Effector memory CD8-positive, alpha-beta T cell (primary cell): ENCODE measurements at places on chromosomes 12 and 14.

DNA sequence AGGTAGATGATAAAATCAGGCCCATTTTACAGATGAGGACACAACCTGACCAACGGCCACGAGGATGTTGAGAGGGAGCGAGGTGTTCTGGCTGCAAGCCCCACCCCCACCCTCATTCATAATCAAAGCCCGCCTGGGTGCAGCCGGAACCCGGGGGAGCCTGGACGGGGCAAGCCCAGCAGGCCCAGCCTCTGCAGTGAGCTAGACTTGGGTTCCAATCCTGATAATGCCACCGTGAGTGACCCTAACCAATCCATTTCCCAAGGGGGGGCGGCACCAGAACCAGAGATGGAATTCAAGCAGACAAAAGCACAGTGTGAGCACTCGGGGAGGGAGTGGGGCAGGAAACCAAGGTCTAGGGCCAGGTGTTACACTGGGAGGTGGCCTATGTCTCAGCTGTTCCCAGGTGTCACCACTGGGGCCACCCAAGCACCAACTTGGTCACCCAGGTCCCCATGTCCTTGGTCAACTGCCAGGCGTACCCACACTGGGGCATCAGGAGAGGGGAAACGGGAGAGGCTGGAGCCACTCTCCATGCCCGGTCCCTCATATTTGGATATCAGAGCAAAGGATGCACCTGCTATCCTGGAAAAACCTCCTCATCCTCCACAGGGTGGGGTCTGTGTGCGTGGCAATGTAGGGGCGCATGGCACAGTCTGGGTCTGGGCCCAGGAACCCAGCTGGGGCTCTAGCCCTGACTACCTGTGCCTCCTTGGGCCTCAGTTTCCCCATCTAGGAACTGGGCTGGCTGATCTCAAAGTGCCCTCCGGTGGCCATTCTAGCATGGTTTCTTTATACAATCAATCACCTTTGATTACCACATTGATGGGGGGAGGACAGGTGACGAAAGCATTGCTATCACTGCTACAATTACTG lies 58.4 kb downstream of the FAM222A start:
- DNase-seq, result no peak

DNA sequence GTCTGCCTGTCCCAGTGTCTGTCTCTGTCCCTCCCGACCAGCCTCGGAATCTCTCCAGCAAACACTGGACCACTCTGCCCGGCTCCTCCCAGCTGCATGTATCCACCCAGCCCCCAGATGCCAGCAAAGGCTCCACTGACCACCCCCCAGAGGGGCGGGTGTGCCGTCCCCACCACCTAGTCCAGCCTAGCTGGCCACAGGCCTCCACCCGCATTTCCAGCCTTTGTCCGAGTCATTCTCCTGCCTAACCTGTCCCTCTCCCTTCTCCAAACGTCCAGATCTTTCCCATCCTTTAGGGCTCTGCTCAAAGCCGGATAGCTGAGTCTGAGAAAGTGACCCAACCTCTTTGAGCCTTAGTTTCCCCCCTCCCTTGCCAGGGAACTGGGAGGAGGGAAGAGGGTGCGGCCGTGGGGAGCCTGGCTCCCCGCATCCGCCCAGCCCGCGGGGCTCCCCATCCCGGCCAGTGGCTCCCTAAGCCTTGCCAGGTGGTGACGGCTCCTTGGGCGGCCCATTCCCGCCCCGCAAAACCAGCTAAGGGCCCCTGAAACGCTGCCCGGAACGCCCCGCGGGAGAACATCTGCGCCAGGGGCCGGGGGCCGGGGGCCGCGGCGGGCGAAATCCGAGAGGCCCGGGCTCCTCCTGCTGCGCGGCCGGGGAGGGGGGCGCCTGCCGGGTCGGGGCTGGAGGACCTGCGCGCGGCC lies 34.6 kb upstream of the ANKRD9 start:
- no peak for DNase-seq

DNA sequence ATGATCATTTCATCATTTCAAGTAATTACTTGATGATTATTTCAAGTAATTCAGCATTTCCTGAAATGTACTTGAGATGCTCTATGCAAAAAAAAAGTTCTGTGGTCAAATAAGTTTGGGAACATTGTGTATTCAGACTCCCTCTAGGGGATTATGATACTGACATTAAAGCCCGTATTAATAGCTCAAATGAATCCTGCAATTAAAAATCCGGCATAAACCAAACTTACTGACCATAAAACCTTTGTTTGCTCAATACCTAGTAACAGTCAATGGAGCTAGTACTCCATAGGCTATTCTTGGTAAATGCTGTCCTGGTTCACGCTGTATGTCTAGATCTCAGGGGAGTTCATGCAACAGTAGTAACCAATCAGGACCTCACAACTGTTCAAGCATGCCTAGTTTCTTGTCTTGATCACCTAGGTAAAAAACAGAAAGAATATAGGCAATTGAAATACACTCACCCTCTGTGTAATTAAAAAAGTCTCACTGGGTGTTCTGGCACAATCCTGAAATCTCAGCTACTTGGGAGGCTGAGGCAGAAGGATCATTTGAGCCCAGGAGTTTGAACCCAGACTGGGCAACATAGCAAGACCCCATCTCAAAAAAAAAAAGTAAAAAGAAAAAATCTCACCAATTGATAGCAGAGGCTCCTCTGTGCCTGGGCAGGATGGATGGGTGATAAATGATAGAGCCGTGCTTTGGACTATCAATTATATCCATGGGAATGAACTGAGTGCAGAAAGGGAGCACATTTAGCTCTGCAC lies 14.1 kb downstream of the ALDH1L2 start:
- no peak for DNase-seq

DNA sequence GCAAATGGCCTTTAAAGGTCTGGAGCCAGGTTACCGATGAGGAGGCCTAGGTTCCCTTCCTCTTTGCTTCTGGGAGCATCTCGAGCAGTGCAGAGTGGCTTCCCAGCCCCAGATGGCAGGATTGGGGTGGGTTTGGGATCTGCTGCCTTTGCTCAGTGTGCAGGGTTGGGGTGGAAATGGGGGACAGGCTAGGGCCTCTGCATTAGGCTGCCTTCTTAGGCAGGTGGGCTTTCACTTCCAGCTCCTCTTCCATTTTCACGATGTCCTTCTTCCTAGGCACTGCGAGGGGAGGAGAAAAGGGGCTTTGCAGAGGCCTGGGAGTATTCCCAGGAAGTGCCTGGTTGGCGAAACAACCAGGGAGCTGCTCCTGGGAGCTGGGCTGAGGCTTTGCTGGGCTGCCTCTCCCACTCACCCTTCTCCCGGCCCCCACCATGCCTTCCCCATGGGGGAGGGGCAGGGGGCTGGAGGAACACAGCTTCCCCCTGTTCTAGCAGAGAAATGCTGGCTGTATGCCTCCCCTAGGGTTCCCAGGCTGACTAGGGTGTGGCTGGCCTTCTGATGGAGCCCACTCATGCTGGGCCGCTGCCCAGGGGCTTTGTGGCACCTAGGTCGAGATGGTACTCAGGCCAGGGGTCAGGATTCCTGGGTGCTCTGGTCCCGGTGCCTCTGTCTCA lies 2.4 kb downstream of the NR4A1 start:
- no peak for DNase-seq

DNA sequence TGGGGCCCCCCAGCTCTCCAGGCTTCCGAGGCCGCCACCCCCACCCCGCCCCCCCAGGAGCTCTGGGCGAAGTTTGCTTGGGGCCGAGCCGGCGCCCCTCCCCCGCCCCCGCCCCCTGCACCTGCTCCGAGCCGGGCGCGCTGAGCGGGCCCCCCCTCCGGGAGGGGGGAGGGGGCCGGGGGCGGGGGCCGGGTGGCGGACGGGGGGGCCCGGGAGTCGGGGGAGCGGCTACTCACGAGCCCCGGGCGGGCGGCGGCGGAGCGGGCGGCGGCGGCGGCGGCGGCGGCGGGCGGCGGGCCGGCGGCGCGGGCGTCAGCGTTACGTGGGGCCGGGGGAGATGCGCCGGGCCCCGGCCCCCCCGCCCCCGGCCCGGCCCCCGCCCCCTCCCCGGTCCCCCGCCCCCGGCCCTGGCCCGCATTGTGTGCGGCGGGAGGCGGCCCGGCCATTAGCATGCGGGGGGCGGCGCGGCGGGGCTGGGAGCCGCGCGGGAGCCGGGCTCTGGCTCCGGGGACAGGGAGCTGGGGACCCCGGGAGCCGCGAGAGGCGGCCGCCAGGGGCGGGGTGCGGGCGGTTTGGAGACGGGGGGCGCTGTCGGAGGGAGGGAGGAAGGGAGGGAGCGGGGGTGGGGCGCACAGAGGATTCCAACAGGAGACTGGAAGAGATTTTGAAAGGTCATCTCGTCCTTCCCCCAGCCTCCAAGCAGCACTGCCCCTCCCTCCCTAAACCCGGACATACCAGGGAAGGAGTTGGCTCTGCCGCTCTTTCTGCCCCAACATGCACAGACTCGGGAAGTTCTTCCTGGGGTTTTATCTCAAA lies at the start of gene ZNF219:
TSS of gene ZNF219 (minus strand) at position 580 of the 816 bp plus-strand sequence. CDS start 5,064 bp downstream, outside the sequence.
- no peak for DNase-seq

DNA sequence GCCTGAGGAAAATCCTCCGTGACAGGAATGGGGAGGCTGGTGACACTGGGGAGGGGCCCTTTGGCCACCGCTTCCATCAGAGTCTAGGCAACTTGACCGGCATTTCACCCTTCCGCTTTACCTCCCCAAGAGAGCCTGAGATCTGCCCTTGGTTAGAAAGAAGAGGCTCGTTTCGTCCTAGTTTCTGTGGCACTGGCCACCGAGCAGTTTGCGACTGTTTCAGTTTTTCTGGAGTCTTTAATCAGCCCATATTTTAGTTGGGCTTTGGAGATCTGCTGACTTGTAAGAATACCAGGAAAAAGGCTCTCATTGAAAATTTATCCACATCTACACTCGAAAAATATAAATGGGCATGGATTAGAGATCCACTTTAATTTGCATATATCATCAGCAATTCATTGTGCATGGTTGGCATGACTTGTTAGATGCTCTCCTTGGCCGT lies 414 bp upstream of the ANKS1B start:
- no peak for DNase-seq

DNA sequence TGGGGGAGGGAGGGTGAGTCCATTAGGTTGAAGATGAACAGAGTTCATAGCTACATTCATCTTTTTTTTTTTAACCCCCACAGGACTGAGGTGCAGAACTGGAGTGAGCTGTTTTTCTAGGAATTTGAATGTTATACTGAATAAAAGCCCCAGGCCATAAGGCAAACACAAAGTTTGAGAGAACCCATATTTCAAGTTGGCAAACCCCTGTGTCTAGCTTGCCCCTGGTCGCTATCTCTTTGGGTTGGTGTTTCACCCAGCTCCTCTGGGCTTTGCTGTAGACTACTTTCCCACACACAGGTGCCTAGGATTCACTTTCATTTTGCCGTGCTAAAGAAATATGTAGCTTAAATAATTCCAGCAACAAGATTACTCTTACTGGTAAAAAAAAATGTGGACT lies 5.2 kb upstream of the LMO3 start:
- no peak for DNase-seq

- DNase-seq, result no peak
Measured at GRCh38 chr12:103791350-103791920, 49.6 kb downstream of the NT5DC3 start.

DNA sequence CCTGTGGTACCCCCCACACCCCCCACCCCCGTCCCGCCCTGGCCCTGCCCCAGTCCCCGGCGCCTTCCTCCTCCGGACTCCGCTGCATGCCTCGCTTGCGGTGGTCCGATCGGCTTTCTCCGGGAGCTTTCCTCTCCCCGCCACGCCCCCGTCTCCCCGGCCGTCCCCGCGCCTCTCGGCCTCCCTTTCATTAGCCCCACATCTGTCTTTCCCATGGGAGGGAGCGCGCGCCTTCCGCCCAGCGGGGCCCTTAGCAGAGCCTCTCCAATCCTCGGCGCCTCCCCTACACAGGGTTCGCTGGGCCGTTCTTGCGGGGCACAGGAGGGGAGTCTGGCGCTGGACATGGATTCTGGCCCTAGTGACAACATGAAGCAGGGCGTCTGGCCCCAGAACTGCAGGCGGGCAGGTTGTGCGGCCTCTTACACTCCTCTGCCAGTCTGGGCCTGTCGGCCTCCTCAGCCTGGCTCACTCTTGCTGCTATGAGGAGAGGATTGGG lies 1.5 kb upstream of the EFS start:
- no peak for DNase-seq

DNA sequence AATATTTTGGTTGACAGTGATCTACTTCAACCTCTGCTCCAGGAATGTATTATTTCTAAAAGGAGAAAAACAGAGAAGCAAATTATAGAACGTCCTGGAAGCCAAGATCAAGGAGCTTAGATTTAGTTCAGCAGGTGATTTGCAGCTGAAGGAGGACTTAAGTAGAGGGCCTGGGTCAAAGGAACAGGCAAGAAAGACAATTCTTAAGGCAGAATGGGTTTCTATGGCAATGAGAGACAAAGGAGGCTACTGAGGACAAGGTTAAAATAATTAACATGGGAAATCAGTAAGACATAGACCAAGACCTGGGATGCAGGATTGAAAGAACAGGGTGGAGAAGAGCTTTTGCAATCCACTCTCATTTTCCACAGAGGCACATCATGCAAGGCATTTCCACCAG lies 2.4 kb upstream of the SNW1 start:
- no peak for DNase-seq

DNA sequence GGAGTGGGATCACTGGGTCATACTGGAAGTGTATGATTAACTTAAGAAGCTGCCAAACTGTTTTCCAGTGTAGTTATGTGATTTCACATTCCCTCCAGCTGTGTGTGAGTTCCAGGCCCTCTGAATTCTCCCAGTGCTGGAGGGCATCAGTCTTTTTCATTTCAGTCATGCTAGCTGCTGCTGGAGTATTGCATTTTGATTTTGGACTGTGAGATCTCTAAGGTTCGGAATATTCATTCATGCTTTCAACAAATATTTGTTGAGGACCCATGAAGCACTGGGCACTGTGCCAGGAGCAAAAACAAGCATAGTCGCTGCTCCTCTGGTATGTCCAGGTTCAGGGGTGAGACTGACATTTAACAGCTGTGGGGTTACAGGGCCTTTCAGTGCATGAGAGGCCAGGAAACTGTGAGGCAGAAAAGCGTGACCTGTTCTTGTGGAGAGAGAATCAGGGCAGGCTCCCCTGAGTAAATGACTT lies 133.2 kb downstream of the SCARB1 start:
- DNase-seq, result no peak

DNA sequence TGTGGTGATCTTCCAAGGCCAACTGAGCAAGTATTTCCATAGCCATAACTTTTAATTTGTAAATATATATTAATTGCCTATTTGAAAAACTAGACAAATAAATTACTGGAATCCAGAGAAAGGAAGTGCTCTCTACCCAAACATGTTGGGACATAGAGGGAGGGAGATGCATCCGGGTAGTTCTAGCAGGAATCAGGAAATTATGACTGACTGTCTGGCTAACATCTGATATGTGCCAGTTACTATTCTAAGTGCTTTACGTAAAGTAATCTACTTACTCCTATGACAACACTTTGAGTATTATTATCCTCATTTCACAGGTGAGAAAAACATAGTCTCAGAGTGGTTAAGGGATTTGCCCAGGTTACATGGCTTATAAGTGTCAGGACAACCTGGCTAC lies 147.7 kb upstream of the VASH1 start:
- no peak for DNase-seq

- DNase-seq, result no peak
Measured at GRCh38 chr14:61098721-61099120, 117.7 kb downstream of the SLC38A6 start.

DNA sequence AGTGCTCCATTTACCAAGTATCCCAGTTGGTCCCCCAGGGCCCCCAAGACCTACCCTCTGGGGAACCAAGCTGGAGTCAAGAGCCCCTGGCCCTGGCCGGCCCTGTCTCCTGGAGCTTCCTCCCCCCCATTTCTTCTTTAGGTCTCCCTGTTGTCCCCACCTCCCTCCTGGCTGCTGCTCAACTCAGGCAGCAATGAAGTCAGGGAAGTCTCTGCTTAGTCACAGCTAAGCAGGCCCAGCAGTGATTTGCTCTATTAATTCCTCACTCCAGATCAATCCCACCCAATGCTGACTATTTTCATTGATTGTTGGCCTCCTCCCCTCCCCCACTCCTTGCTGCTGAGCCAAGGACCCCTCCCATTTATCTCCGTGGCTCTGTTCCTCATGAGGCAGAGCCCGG lies 28.3 kb downstream of the VSX2 start:
- no peak for DNase-seq

GRCh38 chr14:87901652-87902051 lies 91.3 kb downstream of the GALC start:
- DNase-seq, result no peak
